ENCODE measurements at places on chromosomes 6 and 20.

GRCh38 chr20:48196001-48196400 lies 410.7 kb upstream of the SULF2 start:
- no peak for DNase-seq

GRCh38 chr20:16537918-16538317 lies 35.3 kb downstream of the KIF16B start:
- DNase-seq, result no peak

- no peak for DNase-seq
Measured at GRCh38 chr6:169932491-169932890, 181.1 kb downstream of the ERMARD start.

- no peak for DNase-seq
Measured at GRCh38 chr6:91664327-91664959, 1077.6 kb upstream of the MAP3K7 start.

DNA sequence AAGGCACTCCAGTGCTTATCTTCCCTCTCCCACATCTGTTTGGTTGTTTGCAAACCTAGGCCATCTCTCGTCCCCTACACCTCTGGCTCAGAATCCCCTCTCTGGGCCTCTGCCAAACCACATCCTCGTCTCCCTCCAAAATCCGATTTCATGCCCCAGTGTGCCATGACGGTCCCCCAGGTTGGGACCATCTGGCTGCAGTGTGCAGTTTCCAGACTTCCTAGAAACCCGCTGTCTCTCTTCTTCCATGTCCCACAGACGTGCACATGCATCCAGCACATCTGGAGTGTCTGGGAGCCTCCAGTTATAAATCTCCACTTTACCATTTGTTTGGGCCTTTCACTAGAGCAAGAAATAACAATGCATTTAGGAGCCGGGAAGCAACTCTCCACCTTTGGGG lies 316.2 kb downstream of the KIF16B start:
- no peak for DNase-seq

- no peak for DNase-seq
Measured at GRCh38 chr6:3873051-3873450, 23.9 kb downstream of the FAM50B start.

DNA sequence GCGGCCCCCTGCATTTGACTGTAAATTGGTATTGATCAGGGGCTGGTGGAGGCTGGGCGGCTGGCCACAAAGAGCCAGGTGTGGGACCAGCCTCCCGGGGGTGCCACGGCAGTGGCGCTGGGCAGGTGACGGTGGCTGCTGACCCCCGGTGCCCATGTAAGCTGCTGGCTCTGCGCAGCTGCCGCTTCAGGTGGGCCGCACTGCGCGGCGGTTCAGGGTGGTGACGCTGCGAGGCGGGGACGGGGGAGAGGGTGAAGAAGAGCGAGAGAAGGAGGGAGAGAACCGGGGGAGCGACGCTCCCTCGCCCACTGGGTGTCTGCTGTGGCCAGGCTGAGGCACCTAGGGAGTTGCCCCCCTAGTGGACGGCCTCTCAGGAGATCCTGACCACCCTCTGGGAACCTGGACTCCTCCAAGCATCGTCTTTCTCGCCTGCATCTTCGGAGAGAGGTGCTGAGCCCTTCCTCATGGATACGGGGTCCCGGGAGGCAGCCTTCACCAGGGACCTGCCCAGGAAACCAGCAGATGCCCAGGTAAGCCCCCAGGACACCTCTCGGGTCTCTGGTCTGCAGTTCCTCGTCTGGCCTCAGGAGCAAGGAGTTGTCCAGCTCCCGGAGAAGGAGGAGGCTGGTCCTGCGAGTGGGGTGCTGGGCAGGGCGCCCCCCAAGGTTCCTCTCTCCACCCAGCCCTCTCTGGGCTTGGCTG lies 77.5 kb upstream of the GATA5 start:
- no peak for DNase-seq

DNA sequence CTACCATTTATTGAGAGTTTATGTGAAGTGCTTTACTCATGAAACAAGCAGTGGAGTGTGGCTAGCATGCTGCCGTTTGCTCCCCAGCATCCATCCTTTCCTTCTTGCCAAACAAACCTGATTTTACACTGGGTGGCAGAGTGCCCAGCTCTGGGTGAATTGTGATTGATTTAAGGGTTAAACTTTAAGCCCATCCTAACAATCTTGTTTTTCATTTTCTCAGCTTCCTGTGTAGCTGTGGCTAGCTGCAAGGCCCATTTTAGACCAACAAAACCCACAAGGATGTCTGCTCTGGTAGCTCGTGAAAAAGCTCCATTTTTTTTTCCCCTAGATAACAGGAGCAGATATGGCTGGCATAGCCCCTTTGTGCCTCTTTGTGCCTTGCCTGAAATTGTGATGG lies 77.7 kb upstream of the KCNG1 start:
- no peak for DNase-seq

DNA sequence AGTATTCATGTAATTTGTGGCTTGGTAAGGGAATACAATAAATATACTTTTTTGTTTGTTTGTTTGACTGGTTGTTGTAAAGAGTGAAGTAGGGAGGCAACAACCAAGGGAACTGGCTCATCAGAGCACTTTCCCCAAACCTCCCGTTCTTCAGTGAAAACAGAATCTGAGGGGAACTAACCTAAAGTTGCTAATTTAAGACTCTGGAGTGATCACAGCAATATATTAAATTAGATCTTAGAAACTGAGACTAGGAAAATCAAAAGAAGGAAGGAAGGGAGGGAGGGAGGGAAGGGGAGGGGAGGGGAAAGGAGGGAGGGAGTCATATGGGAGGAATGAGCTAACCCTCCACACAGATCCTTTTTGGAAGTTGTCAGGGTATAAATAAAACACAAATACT lies 144.9 kb downstream of the SYNDIG1 start:
- no peak for DNase-seq

DNA sequence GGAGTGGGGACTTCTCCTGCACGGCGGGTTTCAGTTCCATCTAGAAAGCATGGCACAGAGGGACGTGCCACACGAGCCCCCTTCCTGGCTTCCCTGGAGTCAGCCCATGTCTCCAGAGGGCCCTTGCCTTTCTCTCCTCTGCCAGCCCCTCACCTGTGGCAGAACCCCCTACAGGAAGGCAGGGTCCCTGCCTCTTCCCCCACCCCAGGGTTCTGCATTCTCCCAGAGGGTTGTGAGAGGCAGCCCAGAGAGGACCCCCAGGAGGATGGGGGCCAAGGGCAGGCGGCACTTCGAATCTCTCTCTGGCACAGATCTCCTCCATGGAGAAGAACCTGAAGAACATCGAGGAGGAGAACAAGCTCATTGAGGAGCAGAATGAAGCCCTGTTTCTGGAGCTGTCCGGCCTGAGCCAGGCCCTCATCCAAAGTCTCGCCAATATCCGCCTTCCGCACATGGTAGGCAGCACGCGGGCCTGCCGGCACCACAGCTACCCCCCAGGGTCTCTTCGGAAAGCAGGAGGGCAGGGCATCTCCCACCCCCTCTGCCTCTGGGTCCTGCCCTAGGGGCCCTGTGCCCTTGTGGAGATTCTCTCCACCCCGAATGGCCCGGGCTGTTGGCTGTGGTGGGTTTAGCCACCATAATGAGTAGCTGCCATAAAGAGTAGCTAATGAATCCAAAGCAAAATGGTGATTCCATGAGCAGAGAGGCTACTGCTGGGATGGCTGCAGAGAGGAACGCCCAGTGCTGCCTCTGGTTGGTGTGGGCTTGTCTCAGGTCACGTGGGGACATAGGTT lies 15.9 kb upstream of the PCMTD2 start:
- no peak for DNase-seq

DNA sequence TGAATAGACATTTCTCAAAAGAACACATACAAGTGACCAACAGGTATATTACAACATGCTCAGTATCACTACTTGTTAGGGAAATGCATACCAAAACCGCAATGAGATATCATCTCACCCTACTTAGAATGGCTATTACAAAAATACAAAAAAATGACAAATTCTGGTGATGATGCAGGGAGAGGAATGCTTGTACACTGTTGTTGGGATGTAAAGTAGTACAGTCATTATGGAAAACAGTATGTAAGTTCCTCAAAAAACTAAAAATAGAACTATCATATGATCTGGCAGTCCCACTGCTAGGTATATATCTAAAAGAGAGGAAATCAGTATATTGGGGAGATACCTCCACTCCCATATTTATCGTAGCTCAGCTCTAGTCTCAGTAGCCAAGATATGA lies 10.9 kb upstream of the SLC17A5 start:
- no peak for DNase-seq

DNA sequence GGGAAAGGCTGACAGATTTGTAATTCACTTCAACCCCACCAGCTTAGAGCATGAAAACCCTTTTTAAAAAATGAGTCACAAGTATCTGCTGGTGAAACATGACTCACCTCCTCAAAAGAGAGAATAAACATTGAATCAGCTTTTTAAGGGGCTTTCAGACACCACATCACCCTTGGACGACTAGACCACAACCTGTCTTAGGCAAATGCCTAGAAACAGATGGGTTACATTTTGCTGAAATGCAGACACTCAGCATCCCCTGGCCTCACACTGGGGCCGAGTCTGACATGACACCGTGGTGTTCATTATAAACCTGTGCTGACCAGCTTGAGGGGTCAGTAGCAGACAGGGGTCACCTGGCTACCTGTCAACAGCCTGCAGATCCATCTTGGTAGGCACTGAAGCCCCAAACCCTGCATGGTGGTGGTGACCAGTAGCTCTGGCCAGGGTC lies 175.3 kb upstream of the CST7 start:
- DNase-seq, result peak; percentile 90

DNA sequence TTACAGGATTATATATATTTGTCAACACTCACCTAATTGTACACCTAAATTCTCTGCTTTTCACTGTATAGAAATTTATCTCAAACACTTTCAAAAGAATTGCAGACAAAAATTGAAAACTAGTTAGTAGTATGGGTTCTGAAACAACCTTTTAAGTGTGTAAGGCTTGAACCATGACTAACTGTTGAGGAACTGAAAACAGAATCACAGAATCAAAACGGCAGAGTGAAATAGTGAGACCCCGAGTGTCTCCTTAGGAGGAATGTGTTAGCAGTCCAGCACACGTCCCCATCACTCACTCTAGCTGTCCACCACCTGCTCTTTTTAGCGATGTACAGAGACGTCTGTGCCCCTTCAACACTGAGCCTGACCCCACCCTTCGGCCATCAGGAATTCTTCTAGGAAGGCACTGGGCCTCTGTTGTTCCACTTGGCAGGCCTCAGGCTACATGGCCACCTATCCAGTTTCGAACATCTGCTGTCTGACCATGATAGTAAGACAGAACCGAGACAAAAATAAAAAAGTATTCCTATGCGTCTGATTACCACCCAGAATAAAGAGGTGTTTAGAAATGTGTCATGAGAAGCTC lies 227.4 kb downstream of the C6orf118 start:
- DNase-seq, result no peak

GRCh38 chr6:111874025-111874415 lies 768 bp upstream of the FYN start:
- DNase-seq, result peak; percentile 30

DNA sequence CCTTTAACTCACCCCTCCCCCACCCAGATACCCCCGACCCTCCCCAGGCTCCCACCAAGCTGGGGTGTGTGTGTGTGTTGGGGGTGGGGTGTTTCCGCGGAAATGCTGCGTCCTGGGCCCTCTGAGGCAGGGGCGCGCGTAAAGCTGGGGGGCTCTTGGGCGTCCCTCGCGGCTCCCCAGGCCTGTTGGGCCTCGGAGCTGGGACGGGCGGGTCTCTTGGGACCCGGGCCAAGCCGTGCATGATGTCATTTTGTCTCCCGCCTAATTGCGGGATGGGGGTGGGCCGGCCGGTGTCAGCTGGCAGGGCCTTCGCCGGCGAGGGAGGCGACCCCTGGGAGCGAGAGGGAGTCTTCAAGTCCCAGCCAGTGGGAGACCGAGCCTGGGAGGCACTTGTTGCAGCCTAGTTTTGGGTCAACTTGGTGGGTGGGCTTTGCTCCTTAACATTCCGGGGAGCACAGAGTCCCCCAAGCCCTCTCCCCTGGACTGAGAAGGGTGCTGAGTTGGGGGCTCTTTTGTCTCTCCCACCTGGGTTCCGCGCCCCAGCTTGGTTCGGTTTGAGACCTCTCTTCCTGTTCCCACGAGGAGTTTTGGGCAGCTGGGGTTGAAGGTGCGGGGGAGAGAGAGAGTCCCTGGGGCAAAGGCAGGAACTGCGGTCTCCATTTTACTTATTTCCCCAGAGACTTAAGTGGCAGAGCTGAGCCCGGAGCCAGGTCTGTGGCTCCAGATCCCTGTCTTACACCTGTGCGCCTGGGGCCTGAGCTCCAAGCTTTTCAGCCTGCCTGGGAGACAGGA lies 623 bp downstream of the MYBL2 start:
- DNase-seq, result no peak

DNA sequence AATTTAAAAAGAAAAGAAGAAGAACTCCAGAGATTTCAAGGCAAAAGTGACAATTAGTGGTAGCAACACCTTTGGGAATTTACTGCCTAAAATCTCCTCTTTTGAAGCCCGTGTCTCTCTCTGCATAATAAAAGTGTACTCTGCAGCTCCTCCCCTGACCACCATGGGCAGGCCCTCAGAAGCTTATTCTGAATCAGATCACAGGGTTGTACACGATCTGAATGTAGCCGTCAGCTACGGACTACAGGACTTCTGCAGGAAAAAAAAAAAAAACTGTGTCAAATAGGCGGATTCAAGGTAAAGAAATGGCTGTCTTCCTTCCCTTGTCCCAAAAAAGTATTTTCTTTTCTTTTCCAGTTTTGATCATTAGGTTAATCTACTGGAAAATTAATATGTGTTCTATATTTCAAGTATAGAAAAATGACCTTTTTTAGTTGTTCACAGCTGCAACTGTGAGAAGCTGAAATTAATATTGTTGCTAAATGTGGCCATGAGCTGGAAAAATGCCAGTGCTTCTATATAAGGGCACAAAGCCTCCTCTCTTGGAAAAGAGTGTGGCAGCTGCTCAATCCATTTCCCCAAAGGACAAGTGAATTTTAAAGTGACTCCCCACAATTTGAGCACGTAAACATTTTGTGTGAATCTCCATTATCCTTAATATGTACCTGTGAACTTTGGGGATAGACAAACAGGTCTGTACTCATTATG lies 397.4 kb downstream of the C6orf118 start:
- no peak for DNase-seq

DNA sequence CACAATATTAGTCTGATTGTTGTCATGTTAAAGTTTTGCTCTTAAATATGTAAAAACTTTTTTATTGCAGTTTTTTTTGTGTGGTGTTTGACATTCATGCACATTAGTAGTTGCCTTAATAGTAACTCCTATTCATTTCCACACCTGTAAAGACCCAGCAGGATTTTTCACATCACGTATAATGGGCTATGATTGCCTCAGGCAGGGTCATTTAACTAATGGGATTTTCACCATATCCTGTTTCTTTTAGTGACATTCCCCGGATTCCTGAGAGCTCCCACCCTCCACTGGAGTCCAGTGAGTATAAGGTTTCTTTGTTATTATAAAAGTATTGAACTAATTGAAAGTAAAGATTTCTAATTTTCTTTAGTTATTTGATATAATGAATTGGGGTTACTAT lies 359.2 kb downstream of the RIMS1 start:
- DNase-seq, result no peak

DNA sequence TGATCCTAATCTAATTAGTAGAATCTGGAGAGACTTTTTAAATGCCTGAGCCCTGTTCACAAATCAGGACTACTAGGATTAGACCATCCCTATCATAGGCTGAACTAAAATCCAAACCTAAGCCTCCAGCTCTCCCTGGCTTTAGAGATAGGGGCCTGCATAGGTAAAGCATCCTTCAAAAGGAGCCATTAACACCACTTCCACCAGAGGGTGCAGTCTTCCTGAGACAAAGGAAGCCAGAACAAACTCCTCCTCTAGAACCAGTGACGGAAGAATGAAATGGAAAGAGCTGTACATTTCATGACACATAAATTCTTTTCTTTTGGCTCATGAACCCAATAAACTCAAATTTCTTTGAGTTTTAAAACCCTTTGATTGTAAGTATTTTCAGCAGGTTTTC lies 291.2 kb upstream of the ADGRB3 start:
- peak; percentile 74 for DNase-seq
